ENCODE measurements at places on chromosomes 2 and 18.

DNA sequence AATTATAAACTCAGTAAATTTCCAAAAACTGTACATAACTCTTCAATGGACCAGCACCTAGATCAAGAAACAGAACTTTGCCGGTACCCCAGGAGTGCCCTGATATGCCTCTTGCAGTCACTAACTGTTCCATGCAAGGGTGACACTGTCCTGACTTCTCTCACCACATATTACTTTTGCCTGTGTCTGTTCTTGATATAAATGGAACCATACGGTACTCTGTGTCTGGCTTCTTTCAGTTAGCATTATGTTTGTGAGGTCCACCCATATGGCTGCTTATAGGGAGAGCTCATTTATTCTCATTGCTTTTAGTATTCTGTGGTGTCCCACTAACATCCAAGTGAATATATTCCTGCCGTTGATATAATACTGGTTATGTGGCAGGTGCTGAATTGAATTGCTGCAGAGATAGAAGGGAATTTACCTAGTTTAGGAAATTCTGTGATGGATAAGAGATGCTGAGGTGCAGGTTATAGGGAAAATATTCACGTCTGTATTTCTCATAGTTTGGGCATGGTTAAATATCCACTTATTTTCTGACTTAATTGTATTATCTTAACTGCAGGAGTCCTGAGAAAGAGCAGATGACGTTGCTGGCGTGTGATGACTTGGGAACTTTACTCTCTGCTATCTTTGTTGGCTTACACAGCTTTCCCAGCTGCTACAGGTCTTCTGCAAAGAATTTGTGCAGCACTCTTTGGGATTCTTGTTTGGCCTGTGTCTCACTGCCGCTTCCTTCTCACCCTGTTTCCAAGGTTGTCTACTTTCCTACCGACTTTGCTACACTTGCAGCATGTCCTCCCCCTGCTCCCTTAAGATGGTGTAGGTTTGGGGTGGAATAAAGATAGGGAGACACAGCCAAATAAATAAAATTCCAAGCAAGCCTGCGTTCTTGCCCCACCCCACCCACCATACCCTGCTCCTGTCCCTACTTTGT is 107.9 kb downstream of the MAP4K4 start:
- no peak for DNase-seq

DNA sequence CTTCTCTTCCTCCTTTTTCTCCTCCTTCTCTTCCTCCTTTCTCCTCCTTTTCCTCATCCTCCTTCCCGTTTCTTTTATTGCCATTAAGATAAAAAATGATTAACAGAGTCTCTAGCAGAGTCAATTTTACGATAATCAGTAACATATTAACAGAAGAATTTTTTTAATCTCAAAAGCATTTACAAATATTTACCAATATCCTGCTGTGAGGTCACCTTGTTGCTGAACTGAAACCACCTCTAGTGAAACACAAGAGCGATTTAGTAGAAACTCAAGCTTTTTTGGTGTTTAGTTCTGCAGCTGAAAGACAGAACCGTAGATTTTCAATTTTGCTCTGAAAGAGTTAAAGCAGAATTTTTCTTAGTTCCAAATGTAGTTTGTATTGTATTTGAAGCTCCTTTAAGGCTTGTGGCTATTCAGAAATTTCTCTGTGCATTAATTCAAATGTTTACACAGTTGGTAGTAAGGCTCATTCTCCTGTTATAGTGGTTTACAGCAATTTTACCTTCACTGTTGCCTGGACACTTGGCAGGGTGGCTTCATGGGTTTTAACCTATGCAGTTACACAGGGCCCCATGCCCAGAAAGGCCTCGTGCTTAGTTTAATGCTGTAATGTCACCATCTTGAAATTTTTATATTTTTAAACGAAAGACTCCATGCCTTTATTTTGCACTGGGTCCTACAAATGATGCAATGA is 1106.6 kb upstream of the FAM98A start:
- no peak for DNase-seq

- DNase-seq: no peak
These were observed 137.9 kb downstream of the NFATC1 start for GRCh38 chr18:79533591-79533990.

GRCh38 chr2:36392571-36393255 is 37.1 kb downstream of the CRIM1 start:
- DNase-seq: no peak

GRCh38 chr18:37482433-37482832 is 83.2 kb downstream of the CELF4 start:
- DNase-seq: no peak

GRCh38 chr2:203913947-203914346 is 22.6 kb upstream of the ICOS start:
- no peak for DNase-seq

GRCh38 chr2:219392754-219393153 is 5.0 kb upstream of the DNPEP start:
- DNase-seq: no peak

GRCh38 chr2:144125751-144126150 is 394.2 kb downstream of the ZEB2 start:
- DNase-seq: no peak

- DNase-seq: no peak
These were observed 115.6 kb upstream of the OTOS start for GRCh38 chr2:240255811-240256703.

- no peak for DNase-seq
These were observed 183.1 kb upstream of the PIK3C3 start for GRCh38 chr18:41771973-41772372.

DNA sequence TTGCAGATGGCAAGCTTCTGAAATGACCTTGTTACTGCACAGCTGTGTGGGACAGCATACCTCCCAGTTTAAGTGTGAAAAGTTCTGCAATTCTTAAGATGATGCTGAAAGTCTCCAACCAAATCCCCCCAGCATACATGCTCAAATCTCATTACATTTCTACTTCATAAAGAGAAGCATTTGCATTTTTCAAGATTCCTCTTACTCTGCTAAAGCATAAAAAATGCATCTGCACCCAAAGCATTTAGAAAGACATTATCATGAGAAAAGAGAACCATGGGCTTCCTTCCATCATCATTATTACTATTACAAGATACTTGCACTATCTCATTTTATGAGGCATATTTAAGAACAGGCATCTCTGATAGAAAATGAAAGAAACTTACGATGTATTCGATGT is 236.9 kb upstream of the REV1 start:
- no peak for DNase-seq

GRCh38 chr2:238024986-238025385 is 35.8 kb upstream of the SCLY start:
- DNase-seq: no peak

GRCh38 chr18:34965108-34965507 is 76.1 kb upstream of the MAPRE2 start:
- DNase-seq: peak; percentile 76

- no peak for DNase-seq
These were observed 122.5 kb downstream of the SOCS6 start for GRCh38 chr18:70411307-70411706.

GRCh38 chr2:233118648-233119000 is 58.5 kb downstream of the INPP5D start:
- no peak for DNase-seq

DNA sequence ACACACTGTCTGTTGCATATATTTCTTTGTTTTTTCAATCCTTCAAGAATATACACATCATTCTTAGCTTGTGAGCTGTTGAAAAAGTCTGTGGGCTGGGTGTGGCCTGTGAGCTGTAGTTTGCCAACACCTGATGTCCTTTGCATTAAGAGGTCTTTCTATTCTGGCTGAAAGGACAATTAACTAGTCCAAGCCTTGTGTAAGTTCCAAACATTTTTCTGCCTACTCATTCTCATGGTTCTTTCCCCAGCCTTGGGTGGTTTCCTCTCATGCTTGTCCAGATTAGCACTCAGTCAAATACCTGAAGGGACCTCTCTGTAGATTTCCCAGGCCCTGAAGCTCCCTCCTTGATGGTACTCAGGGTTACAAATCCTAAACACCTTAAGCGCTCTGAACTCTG is 57.8 kb upstream of the NABP1 start:
- DNase-seq: no peak

DNA sequence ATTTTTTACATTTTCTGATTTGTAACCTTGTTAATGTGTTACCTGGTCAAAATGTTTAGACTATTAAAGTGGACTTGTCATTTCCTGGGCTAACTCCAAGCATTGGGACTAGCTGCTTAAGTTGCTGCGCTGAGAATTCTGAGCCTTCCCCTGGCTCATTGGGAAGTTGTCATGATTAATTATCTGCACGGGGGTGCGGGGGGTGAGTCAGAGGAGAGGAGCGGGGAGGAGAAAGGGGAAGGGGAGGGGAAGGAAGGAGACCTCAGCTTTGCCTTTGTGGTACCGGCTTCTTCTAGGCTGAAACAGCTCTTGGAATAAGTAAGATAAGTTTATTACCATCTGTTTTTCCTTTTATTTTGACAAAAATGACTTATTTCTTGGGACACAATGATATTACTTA is 52.9 kb upstream of the APCDD1 start:
- no peak for DNase-seq

DNA sequence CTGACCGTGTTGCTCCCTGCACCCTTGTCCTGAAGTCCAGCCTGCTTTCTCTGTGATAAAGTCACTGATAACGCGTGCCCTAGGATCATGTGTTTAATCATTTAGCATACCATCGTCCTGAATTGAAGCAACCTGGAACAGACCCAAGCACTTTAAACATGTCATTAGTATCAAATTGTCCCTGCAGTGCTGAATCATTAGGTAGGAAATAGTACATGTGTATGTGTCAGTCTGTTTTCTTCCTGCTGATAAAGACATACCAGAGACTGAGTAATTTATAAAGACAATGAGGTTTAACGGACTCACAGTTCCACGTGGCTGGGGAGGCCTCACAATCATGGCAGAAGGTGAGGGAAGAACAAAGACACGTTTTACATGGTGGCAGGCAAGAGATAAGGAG is 2.8 kb downstream of the ASB18 start:
- no peak for DNase-seq

GRCh38 chr2:189609423-189609816 is 28.8 kb upstream of the SLC40A1 start:
- no peak for DNase-seq

DNA sequence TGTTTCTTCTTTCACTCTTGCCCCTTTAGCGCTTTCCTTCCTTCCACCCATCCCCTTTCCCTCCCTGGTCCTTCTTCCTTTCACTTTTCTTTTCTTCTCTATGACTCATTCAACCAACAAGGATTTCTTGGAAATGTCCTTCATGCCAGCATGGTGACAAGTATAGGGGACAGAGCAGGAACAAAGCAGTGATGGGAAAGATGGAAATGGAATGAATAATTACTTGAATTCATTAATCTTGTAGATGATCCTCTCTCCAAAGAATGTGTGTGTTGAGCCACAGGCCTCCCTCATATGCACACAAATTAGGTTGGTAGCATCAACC is 1.5 kb downstream of the VAMP5 start:
- no peak for DNase-seq

DNA sequence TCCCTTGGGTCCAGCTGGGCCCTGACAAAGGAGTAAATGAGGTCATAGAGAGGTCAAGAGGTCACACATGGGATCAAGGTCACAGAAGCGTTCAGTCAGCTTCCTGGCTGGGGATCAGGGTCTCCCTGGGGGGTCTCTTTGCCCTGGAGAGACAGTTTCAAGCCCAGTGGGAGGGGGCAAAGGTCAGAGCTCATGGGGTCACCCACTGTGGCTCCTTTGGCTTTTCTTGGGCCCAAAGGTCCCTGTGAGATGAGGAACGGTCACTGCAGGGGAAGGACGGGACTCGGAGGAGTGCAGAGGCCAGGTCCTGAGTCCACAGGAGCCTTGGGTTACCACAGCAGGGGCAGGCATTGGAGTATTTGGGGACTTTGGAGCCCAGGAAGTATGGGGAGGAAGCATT is 30.7 kb upstream of the ANKRD62 start:
- DNase-seq: no peak

DNA sequence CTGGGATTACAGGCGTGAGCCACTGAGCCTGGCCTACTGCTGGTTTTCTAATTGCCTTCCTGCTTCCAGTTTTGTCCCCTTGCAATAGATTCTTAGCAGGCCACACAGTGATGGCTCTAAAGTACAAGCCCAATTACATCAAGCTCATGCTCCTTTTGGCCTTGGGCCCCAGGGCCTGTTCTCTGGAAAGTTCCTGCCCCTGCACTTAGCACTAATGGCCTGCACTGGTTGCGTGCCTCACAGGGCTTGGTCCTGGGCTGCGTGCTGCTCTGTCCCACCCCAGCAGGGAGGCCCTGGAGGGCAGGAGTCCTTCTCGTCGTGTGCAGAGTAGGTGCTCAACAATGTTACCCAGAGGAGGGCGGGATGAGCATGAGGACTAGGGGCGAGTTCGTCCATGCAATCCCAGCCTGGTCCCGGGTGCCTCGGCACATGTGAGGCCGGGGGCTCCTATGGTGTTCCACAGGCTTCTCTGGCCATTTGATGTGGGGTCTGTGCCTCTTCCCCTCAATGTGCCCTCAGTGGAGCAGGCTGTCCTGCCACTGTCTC is 51.7 kb downstream of the PDCL3 start:
- no peak for DNase-seq

DNA sequence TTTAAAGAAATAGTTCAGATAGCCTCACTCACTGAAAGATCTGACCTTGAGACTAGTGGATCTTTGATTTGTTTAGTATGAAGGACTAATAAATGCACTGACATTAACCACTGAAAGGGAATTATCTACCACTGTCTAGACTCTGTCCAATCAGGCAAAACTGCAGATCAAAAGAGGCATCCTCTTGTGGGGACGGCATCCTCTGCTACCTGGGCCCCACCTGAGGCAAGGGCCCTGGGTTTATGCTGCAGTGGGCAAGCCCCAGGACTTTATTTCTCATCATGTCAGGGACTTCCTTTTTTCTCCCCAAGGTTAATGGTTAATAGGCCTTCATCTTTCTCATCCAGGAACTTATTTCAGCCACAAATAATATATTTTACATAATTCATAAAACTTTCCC is 32.2 kb downstream of the STAT1 start:
- no peak for DNase-seq

DNA sequence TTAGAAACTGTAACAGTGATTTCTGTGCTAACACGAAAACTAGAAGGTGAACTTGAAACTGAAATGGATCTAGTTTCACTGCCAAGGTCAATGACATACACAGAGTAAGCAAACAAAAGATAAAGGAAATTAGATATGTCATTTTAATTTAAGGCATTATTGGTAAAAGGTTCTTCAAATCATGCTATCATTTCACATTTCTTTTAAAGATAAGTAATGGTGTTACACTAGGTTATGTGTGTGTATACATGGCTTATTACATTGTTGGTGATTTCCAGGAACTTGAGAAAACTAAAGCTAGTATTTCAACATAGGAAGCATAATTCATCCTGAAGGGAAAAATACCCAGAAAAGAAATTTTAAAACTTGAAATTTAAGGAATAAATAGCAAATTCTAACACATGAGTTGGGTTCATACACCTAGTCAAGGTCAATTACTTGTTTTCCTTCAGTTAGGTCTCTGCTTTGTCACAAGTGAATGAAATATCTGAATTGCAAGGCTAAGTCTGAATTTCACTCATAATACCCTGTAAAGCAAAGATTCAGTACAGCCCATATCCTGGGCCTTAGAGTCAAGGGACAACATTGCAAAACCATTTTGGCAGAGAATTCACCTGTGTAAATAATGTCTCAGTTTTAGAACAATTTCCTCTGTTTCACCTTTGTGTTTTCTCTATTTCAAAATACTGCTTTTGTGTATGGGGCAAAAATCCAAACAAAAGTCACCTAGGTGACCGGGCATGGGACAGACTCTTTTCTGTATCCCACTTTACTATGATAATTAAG is 141.6 kb downstream of the SRBD1 start:
- no peak for DNase-seq

- DNase-seq: no peak
These were observed 59.8 kb downstream of the PMAIP1 start for GRCh38 chr18:59959606-59960005.

- no peak for DNase-seq
These were observed 11.4 kb upstream of the MAP3K20 start for GRCh38 chr2:173064151-173064805.
